Stimulated activated CD8-positive, alpha-beta memory T cell treated with anti-CD3 and anti-CD28 coated beads, Interleukin-4, amount 100 ng/mL, for 1 hour (primary cell): ENCODE measurements at places on chromosomes 12 and 14.

DNA sequence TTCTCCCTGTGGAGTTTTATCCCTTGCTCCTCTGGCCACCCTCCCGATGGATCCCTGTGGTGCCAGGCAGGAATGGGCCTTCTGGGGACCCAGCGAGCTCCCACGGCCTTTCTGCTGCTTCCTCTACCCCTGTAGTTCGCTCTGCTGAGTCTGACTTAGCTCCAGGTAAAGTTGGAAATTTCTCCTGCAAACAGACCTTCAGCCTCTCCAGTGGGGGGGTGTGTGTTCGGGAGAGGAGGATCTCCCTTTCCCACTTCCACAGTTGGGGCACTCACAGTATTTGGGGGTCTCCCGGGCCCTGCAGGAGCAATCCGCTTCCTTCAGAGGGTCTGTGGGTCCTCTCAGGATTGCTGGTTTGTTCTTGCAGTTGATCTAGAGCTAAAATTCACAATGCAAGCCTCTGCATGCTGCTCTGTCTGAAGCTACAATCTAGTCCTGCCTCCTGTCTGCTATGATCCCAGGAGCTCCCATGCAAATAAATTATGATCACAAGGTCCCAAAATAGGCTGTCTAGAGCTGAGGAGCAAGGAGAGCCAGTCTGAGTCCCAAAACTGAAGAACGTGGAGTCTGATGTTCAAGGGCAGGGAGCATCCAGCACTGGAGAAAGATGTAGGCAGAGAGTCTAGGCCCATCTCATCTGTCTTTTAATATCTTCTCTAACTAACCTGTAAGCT, 18.3 kb downstream of the MTRFR start:
- no peak for DNase-seq

- DNase-seq = no peak
Measured at GRCh38 chr12:132593521-132593920, 16.9 kb downstream of the LRCOL1 start.

DNA sequence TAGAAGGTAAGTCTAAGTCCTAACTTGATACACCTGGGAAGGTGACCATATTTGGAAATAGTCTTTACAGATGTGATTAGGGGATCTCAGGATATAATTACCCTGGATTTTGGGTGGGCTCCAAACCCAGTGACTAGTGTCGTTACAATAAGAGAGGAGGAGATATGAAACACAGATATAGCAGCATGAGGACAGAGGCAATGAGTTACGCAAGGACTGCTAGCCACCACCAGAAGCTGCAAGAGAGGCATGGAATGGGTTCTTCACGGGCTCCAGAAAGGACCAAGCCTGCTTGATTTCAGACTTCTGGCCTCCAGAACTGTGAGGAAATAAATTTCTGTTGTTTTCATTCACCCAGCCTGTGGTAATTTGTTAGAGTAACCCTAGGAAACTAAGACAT, 28.6 kb downstream of the FGFR1OP2 start:
- DNase-seq = no peak

GRCh38 chr12:115541891-115542421, 735.5 kb downstream of the MED13L start:
- DNase-seq = no peak

DNA sequence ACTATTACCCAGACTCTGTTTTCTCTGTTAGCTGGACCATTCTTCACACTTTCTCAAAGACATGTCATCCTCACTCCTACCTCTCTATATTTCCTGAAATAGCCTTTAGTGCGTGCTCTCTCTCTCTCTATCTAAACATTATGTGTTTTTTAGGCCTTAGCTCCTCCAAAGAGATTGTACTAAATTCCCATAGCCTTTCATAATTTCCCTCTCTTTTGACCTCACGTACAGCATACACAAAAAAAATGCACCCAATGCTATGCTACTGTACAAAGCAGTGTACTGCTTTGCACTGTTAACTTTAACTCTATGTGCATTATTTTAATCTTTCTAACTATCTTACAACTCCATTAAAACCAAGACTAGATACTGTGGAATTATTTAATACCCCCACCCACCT, 288.4 kb downstream of the DAD1 start:
- no peak for DNase-seq

- DNase-seq = no peak
Measured at GRCh38 chr12:89936631-89937030, 228.0 kb upstream of the ATP2B1 start.

GRCh38 chr12:14938301-14938700, at the start of gene ERP27:
ERP27 (minus strand) TSS chr12:14938537; CDS start chr12:14938508, 29 bp downstream.
- no peak for DNase-seq

- no peak for DNase-seq
Measured at GRCh38 chr12:95774311-95775045, 16.1 kb downstream of the NTN4 start.

DNA sequence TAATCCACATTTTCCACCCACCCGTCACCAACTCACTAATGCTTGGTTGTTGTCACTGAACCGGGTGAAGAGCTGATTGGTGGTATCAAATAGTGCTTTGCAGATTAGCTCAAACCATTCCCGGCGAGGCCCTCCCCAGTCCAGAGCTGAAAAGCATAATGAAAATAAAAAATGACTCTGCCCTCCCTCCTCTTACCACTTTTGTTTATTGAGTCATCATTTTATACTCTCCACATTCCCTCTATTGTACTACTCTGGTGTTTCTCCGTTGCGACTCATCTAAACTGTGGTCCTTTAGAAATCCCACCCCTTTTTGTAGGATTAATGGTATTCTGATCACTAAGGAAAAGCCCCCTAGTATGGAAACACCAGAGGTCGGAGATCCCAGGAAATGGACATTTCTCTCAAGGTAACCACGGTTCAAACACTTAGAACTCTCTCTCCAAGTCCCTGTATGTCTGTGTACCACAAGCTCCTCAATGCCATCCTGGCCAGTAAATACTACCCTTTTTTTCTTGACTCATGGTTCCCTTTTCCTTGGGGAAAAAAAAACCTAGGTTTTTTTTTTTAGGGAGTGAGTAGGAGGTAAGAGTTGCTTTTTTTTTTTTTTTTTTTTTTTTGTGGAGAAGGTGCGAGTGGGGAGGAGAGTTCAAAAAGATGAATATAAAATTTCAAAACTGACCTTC, 42.0 kb downstream of the AREL1 start:
- no peak for DNase-seq

- no peak for DNase-seq
Measured at GRCh38 chr12:5267603-5268423, 164.1 kb upstream of the NTF3 start.

DNA sequence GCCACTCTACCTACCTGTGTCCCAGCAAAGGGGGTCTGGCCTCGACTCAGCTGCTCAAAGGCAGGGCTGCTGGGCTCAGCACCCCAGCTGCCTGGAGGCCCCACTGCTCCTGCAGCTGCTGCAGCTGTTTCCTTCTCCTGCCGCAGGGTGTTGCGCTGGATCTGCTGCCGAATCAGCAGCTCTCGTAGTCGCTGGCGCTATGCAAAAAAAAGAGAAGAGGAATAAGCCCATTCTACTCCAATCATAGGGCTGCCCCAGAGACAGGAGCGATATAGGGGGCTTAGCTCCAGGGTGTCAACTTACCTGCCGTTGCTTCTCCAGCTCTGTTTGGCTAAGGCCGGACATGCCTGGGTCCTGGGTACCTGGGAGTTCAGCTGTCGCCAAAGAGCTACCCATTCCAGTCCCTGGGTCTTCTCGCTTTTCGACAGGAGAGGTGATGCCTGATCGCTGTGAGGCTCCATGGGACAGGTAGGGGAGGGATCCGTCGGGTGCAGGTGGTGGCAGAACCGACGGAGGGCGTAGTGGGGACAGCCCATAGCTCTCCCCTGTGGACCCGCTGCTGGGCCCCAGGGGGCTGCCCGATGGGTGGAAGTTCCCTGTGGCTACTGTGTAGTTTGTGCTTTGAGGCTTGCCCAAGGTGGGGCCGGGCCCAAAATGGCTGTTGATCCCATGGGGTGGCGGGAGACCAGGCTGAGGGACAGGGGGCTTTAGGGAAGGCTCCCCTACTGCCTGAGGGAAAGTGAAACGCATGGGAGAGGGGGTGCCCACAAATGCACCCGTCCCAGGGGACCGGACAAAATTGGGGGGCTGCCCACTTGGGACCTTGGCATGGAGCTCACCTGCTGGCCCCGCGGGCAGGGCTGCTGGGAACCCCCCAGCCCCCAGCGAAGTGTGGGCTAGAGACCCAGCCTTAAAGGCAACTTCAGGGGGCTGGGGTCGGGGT, 20.9 kb downstream of the KMT2D start:
- no peak for DNase-seq

DNA sequence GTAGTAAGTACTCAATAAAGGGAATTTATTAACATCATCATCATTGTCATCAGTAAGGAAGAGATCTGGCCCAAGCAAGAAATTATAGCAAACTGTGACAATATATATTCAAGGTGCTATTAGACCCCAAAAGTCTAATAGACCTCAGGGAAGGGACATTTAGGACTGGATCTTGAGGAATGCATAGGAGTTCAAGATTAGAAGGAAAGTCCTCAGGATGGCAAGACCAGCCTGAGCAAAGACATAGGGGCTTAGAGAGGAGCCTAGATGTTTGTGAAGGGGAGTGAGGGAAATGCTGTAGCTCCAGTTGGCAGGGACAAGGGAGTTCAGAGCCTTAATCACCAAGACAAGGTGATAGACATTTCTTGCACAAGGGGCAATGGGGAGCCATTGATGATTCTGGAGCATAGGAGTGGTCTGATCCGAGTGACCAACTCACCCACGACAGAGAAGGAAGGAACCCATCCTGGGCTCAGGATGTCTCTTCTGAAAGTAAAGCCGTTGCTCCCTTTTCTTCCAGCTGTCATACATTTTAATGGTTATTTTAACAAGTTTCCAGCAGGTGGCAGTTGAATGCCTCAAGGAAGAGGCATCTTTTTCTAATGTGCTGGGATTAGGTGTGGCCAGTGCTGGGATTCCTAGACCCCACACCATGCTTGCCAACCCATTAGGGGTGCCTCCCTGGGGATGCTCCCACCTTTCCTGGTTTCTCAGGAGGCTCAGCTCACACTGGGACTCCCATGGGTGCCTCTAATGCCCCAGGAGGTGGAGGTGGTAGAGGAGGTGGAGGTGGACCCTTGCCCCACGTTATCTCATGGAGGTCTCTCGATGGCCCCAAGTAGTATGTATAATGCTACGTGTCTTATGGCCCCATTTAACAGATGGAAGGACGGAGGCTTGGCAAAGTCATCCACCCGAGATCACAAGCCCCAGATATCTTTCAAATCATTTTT, 37.8 kb downstream of the PHETA1 start:
- no peak for DNase-seq

GRCh38 chr14:91388551-91388975, 29.1 kb downstream of the CCDC88C start:
- no peak for DNase-seq

DNA sequence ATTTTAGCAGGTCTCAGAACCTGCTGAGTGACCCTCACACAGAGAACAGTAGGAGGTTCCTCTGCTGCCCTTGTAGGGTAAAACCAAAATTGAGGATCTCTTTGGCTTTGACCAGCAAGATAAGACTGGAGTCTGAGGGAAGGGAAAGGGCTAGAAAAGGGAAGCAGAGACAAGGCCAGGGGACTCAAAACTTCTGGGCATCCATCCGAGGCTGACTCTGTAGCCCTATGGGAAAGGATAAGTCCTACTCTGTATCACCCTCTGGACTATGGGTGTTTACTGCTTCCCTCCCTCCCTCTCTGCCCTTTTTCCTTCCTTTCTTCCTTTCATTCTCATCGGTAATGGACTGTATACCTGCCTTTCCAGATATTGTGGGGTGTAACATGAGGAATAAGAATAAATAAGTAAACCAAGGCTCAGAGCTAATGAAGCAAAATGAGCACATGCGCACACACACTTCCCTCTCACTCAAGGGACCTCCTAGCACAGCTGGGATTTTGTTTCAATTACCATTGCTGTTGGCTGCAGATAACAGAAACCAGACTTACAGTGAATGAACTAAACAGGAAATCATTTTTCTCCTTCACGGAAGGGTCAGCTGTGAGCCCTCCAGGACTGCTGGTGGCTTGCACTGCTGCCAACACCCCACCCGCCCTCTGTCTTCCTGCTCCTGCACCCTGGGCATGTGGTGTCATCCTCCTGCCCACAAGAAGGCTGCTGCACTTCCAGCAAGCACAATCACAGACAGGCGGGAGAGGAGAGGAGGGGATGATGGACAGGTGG, 404.4 kb upstream of the CCDC196 start:
- no peak for DNase-seq

GRCh38 chr12:42575717-42576116, 13.8 kb downstream of the PRICKLE1 start:
- no peak for DNase-seq

DNA sequence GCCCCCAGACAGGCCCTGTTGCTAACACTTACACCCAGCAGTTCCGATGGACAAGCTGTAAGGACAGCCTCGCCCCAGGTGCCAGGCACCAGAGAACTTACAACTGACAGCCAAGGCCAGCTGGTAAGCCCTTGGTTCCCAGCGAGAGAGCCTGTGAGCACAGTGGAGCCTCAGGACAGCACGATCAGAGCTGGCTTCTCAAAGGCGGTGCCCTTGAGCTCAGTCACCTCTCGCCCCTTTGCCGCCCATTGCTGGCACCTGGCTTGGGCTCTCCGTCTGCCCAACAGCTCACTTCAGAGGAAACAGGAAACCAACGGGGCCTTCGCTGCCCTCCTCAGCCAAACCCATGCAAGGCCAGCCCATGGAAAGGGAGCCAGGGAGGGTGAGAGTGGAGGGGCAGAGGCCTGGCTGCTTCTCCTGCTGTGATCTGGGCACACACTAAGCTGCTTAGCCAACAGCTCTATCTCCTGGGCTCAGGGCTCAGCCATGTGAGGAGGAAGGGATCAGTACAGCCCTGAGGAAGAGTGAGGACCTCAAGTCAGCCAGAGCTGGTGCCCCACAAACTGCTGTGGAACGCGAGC, 98.5 kb downstream of the SINHCAF start:
- DNase-seq = no peak

DNA sequence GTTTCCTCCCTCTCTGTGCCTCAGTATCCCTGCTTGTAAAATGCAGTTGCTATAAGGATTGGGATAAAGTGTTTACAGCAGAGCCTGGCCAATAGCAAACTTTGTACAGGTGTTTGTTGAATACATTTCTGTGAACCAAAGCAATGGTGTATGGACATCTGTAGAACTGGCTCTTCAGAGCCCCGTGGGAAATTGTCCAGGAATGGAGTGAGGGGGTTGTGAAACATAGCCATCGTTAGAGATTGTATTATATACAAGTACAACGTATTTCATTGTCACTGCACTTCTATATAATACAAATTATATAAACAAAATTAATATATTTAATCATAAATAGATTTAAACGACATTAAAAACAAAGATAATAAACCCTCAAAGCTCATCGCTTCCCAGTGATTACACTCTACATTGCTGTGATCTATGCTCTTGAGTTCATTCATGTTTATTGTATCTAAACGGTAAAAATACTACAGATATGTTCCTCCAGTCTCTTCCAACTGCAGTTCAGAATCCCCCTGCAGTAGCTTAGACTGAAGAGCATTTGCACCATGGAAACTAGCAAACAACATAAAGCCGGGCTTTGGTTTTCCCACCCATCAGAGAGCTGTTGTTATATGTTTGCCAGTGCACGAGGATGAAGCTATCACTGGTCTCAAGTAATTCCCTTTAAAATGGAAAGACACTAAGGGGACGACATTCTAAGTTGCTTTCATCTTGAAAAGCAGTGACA, 216.7 kb downstream of the TMEM132C start:
- DNase-seq = no peak
